Kasumi-1 (cell line): ENCODE measurements at places on chromosomes 13 and 19.
A peak's percentile ranks its signal among the peaks of the same experiment; 100 is the strongest.

- DNase-seq: no peak
These were observed 27.9 kb downstream of the C13orf46 start for GRCh38 chr13:113945857-113946408.

DNA sequence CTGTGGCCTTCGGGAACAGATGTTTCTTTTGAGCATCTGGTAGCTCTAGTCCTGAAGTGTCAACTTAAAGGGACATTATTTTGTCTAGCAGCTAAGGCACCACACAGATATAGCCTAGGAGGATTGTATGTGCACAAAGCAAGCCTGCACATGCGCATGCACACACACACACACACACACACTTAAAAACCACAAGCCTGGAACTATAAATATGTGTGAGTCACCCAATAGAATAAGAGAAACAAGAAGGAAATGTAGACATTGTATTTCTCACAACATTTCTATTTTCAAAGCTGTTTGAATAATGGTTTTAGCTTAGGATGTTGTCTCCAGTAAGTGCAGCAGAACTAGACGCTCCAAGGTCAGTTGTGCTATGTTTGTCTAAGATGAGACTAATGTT, 516.5 kb downstream of the SUCLA2 start:
- DNase-seq: peak; percentile 69

- DNase-seq: no peak
These were observed 332.0 kb downstream of the GPC6 start for GRCh38 chr13:93558637-93559036.

GRCh38 chr13:45781553-45782326, 69.8 kb downstream of the SIAH3 start:
- no peak for DNase-seq

DNA sequence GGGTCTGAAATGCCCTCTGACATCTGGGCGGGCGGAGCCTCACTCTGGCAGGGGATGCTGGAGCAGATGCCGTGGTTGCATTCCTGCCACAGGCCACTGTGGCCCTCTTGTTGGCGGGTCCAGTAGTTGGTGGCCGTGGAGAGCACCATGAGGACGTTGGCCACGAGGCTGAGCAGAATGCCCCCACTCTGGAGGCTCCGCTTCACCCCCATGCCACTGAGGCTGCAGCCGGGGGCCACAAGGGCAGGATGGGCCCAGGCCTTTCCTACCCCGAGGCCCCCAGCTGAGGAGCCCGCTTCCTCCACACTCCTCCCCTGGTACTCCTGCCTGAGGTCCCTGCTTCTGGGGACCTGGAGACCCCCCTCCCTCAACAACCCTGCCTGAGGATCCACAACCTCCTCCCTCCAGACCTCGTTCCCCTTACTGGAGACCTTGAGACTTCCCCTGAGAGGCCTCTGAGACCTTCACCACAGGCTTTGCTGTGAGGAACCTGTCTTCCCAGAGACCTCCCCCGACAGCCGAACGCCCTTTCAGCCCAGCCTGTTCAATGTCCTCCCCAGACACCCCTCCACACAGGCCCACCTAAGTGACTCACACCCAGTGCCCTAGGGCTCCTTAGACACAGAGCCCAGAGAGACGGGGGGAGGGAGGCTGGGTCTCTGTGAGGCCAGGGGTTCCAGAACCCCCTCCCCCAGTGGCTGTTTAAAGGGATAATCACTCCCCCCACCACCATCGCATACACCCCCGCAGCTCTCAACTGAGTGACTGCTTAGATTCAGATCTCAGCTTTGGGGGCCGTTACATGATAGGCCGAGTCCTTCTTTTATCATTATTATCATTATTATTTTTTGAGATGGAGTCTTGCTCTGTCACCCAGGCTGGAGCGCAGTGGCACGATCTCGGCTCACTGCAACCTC, at the start of gene CLDND2:
TSS of gene CLDND2 (minus strand) at position 638 of the 917 bp plus-strand sequence. CDS start at position 212, 426 bp downstream.
- DNase-seq: no peak

DNA sequence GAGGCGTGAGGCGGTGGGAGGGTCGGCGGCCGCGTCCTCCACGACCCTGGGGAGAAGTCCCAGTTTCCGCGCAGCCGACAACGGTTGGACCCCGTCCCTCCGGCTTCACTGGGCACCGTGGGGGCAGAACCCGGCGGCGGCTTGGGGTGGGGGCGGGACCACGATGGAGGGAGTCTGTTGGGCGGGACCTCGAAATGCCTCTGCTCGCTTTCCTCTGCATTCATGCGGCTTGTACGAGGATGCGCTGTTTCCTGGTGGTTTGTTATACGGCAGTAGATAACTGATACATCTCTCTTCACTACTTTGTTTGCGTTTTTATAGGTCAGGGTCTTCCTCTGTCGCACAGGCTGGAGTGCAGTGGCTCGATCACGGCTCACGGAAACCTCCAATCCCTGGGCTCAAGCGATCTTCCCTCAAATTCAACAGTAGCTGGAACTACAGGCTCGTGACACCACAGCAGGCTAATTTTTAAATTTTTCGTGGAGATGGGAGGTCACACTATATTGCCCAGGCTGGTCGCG, 24.6 kb upstream of the ZNF846 start:
- peak; percentile 65 for DNase-seq

GRCh38 chr13:22082030-22082429, 411.2 kb downstream of the FGF9 start:
- no peak for DNase-seq
